ENCODE measurements at places on chromosomes 5 and 9. TPM values are rescaled to one million over a fixed set of nuclear protein-coding genes. Genes with fewer than 3 reads are reported as not detected.
A peak's percentile ranks its signal among the peaks of the same experiment; 100 is the strongest.

DNA sequence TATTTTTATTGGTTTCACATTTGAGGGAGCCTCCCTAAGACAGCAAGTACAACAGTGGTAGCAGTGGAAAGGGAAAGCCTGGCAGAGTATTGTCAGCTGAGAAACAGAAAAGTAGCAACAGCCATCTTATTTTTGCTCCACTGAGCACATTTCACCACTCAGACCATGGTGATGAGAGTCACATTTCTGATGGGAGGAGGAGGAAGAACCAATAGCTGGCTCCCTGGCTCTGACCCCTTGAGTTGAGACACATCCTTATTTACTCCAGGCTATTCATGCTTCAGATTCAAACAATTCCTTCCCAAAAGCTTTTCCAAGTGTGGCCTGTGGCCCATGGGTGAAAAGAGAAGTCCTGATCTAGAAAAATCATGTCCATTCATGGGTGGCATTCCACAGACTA is 236.3 kb downstream of the ARHGAP26 start:
- no peak overlapping the region for H3K27ac ChIP-seq
- H3K4me1 ChIP-seq = peaks cover 46% of the 10 kb centered on the region
- H3K4me3 ChIP-seq = no peak overlapping the region
- no peaks in the 10 kb centered on the region for H3K36me3 ChIP-seq
- no peaks in the 10 kb centered on the region for H3K27me3 ChIP-seq

- H3K27me3 ChIP-seq = no peaks in the 10 kb centered on the region
- DNase-seq = no peak
- no peak overlapping the region for H3K27ac ChIP-seq
- 0 out of 2 replicates have a peak, but pooled peaks cover under 1% of the 10 kb centered on the region for H3K4me1 ChIP-seq
- H3K36me3 ChIP-seq = no peaks in the 10 kb centered on the region
These were observed 40.0 kb upstream of the MYO10 start for GRCh38 chr5:16975950-16976624.

DNA sequence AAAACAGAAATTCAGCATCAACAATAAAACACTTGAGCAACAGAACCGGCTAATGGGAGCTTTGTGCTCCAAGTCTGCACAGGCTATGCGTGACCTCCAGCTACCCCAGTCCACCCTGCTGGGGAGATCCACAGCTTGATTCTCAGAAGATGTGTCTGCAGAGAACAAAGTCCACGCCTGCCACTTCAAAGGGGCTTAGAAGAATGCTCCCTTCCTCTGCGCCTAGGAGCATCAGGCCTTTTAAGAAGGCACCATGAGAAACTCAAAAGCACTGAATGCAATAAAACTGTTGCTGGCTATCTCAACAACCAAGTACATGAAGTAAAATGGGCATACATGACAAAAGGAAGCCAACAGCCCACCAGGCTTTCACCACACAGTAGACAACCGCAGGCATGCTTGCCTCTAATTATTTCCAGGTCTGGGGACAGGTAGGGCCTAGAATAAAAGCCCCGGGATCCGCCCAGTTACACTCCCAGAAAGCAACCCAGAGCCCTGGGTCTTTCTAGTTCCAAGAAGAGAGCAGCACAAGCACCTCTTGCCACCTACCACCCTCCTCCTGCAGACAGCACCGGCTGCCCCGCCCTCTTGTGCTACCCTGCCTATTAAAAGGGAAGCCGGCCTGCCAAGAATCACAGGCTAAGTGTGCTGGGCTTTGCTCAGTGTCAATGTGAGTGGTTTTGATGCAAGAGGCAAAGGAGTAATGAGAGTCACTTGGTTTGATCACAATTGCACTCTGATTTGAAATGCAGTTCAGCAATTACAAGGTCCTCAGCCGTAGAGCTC is 123.2 kb downstream of the SPOCK1 start:
- H3K4me3 ChIP-seq = no peak overlapping the region
- H3K36me3 ChIP-seq = no peaks in the 10 kb centered on the region
- DNase-seq = no peak
- H3K27ac ChIP-seq = no peak overlapping the region
- no peaks in the 10 kb centered on the region for H3K27me3 ChIP-seq

DNA sequence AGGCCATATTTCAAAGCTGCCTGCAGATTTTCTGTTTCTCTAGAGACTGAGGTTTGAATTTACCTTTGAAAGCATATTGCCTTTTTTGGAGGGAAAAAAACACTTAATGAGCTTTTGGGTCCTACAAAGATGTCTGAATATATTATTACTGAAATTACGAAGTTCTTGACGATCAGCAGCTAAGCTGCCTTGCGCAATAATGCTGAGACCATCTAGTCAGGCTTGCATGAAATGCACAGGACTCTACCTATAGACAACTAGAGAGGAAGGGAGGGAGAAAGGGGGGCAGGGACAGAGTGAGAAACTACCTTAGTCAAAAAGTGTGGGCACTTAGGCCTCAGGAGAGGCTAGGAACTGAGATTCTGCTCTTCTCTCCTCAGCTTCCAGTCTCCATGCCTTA is 175.9 kb upstream of the KIF2A start:
- no peak overlapping the region for H3K27ac ChIP-seq
- no peak for DNase-seq
- H3K4me3 ChIP-seq = no peak overlapping the region
- H3K4me1 ChIP-seq = no peaks in the 10 kb centered on the region
- H3K27me3 ChIP-seq = no peaks in the 10 kb centered on the region

DNA sequence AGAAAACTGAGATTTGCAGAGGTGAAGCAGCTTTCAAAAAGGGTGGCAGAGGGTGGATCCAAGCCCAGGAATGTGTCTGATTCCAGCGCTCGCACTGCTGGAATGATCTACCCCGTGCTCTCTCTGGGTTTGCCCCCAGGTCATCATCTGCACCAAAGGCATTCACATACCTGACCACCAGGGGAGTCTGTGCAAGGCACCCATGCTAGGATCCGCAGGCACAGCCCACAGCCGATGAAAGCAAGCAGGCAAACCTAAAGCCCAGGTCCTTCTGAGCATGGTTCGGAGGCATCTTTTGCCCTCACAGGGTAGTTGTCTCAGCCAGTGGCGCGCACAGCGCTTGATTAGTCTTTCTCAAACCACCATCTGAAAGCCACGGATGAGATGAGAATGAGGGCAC is 56.6 kb downstream of the TEK start:
- no peak overlapping the region for H3K4me3 ChIP-seq
- no peak overlapping the region for H3K27ac ChIP-seq
- peaks cover 9% of the 10 kb centered on the region for H3K4me1 ChIP-seq
- no peaks in the 10 kb centered on the region for H3K27me3 ChIP-seq

- no peaks in the 10 kb centered on the region for H3K27me3 ChIP-seq
- no peaks in the 10 kb centered on the region for H3K36me3 ChIP-seq
- peak overlapping the region; percentile 64 for H3K27ac ChIP-seq
These were observed 421 bp upstream of the DEPDC1B start for GRCh38 chr5:60700416-60700757.

DNA sequence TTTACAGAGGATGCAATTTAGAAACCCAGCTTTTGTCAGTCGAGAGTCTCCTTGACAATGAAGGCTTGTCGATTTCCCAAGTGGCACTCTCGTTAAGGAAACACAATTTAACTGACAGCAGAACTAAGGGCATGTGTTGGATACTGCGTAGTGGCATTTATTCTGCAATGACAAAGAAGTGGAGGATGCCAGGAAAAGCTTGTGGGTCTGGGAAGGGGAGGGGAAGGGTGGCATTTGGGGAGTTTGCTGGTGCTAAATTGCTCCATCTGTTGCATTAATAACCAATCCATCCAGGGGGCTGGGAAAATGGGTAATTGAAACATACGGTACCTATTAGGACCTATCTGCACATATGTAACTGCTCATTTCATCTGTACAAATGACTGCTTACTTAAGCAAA is 190.6 kb downstream of the NSG2 start:
- no peaks in the 10 kb centered on the region for H3K36me3 ChIP-seq
- H3K4me3 ChIP-seq = no peak overlapping the region
- no peaks in the 10 kb centered on the region for H3K4me1 ChIP-seq
- H3K27ac ChIP-seq = no peak overlapping the region
- no peaks in the 10 kb centered on the region for H3K27me3 ChIP-seq
- no peak for DNase-seq

DNA sequence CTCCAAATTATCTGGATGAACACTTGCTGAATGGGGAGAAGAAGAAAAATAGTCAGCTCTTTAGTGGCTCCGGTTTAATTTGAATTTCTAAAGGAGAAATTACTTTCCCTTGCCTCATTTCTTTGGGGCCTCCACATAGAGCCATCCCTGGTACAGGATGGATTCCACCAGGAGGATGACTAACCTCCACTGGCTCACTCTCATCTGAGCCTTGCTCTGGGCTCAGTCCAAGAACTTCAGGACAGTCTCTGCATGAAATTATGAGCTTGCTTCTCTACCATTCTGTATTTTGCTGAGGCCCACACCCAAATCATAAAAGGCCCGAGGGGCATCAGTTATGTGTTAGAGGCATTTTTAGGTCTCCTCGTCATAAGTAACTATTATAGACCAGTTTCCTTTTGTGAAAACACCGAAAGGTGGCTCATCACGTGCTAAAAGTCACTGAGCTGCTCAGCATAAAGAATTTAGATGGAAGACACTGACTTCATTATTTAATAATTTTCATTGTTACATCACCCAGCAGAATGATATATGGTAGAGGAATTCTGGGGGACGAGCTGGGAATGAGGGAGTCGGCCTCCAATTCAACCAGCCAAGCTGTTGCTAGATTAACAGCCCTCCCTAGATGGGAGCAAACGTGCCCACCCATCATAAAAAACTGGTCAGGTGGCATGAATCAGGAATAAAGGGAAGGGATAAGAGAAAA is 222.1 kb downstream of the TARS1 start:
- peak overlapping the region; percentile 56 for H3K4me3 ChIP-seq
- no peaks in the 10 kb centered on the region for H3K36me3 ChIP-seq
- H3K4me1 ChIP-seq = peaks cover 39% of the 10 kb centered on the region

GRCh38 chr9:133158695-133159094 is 5.0 kb downstream of the GBGT1 start:
- no peak overlapping the region for H3K4me3 ChIP-seq
- H3K36me3 ChIP-seq = no peaks in the 10 kb centered on the region
- H3K27me3 ChIP-seq = no peaks in the 10 kb centered on the region
- no peak overlapping the region for H3K27ac ChIP-seq
- DNase-seq = no peak

DNA sequence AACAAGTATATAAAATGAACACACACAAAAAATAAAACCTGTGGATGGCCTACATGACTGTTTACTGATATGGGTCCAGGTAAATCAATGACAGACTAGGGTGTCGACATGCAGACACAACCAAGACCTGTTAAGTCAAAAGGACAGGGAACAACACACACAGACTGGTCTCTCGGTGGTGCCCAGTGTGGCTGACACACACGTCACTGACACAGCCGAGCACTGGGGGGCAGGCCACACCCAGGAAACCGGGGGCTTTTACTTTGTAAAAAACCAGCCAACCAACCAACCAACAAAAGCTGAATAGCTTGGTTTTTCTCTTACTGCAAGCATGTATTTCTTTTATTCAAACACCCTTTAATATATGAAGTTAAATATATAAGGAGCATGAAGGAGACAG is 5.0 kb downstream of the FAM163B start:
- H3K27me3 ChIP-seq = peaks cover 62% of the 10 kb centered on the region
- H3K36me3 ChIP-seq = no peaks in the 10 kb centered on the region
- H3K4me1 ChIP-seq = no peaks in the 10 kb centered on the region
- no peak overlapping the region for H3K27ac ChIP-seq
- no peak overlapping the region for H3K4me3 ChIP-seq

Gene AK8
- 1.0 TPM for total RNA-seq

Gene SLCO6A1
- total RNA-seq = not detected

Gene GRM6
- total RNA-seq = not detected

Gene SPATA31C1
- not detected for total RNA-seq

Gene LCN6
- total RNA-seq = not detected

Gene PCDHGA9
- 2.6 TPM for total RNA-seq
